Activated CD4-positive, alpha-beta T cell treated with anti-CD3 and anti-CD28 coated beads, Interleukin-2, amount 50 U/mL, for 4 hours (primary cell): ENCODE measurements at places on chromosomes 7 and 10.

- no peak for DNase-seq
These were observed 492 bp downstream of the COG5 start for GRCh38 chr7:107563081-107563774.

DNA sequence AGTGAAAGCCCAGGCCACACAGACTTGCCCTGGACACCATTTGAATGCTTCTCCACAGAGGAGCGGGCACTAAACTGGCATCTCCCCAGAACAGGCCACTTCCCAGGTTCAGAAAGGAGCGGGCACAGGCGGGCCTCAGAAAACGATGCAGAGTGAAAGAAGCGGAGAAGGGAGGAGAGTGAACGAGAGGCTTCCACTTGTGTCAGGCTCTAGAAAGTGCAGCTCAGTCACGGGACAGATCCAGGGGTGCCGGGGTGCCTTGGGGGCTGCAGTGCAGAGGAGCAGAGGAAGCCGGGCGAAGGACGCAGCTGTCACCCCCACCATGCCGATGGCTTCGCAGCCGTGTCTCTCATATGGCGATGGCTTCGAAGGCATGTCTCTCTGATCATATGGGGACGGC is 26.1 kb upstream of the PRKAR1B start:
- DNase-seq: no peak

- no peak for DNase-seq
These were observed 29.6 kb downstream of the MINDY4 start for GRCh38 chr7:30800785-30801252.

GRCh38 chr7:6035165-6035564 is 4.0 kb downstream of the ANKRD61 start:
- DNase-seq: no peak

DNA sequence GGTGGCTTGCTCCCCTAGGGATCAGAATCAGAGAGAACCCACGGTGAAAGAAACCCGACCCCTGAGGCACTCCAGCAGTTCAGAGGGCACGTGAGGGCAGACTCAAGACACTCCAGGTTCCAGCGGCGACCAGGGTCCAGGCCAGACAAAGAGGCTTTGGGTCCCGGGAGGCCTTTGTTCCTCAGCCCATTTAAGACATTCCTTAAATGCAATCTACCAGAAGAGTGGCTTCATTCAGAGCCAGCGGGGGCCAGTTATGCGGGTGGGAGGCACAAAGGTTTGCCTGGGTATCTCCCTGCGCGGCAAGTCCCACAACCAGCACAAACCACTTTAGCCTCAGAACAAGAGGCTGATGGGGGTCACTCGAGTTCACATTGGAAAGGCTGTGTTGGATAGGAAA is 53.6 kb downstream of the AFAP1L2 start:
- no peak for DNase-seq

- no peak for DNase-seq
These were observed 116.6 kb upstream of the SAMD8 start for GRCh38 chr10:74994854-74995253.

GRCh38 chr10:60877777-60878120 is 66.2 kb downstream of the RHOBTB1 start:
- DNase-seq: no peak

GRCh38 chr7:111029141-111029572 is 61.8 kb upstream of the LRRN3 start:
- no peak for DNase-seq

DNA sequence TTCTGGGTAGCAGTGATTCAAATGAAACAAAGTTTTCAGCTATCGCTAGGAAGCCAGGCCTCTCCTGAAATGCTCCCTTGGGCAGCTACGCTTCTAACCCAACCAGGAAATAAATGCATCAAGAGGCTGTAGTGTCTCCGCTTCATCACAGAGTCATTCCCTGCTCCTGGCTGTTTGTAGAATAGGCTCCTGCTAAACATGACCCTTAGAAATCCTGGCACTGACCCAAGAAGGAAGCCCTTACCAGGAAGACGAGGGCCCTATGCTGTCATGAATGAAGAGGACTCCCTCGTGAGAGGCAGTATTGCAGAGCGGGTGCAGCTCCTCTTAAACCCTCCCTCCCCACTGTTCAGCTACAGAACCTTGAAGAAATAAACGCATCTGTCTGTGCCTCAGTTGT is 48.3 kb downstream of the NOD1 start:
- DNase-seq: no peak

DNA sequence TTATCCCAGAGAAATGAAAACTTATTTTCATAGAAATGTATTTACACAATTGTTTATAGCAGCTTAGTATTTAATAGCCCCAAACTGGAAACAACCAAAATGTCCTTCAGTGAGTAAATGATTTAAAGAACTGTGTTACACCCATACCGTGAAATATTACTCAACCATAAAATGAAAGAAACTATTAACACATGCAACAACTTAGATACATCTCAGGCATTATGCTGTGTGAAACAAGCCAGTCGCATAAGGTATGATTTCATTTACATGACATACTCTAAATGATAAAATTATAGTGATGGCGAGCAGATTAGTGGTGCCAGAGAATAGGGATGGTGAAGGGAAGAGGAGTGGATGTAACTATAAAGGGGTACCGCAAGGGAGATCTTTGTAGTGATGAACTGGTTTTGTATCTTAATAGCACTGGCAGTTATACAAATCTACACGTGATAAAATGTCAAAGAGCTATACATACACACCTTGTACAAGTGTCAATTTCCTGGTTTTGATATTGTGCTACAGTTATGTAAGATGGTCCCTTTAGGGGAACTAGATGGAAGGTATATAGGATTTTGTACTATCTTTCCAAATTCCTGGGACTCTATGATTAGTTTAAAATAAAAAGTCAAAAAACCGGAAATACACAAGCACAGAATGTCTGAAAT is 40.5 kb downstream of the MACC1 start:
- DNase-seq: no peak

DNA sequence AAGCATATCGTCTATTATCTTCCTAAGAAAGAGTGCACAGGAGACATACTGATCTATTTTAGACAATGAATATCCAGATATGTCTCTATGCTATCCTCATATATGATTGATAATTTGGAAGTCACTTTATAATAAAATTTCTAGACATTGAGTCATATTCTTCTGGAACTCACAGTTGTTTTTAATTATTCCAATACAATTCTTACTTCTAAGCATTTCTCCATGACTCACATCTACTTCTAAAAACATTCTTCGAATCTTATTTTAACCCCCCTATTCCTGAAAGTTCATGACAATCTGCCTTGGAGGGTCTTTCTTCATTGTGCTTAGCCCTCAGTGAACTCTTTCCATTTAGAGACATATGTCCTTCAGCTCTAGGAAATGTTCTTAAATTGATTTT is 368.1 kb downstream of the MDFIC start:
- DNase-seq: no peak

DNA sequence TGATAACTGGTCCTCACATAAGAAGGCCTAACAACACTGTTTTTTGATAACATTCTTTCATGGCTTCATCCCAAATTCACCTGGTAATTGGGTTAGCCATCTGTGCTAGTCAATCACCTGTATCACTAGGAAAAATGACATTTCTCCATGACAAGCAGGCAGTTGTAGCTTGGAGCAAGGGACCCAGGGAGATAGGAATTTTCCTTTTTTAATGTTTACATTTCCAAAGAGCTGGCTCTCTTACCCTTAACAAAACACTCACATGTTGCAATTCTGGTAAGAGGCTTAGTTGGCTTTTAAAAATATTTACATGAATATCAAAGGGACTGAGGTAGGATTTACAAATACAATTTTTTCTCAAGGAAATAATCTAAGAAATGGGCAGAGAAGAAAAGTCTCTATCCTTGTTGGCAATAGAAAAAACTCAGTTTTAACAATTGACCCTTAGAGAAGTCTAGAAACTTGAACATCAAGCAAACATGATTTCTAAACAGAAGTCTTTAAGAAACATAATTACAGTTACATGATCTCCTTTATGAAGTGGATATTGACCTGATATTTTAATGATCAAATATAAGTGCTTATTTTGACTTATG is 16.1 kb upstream of the AKR1C1 start:
- DNase-seq: no peak

DNA sequence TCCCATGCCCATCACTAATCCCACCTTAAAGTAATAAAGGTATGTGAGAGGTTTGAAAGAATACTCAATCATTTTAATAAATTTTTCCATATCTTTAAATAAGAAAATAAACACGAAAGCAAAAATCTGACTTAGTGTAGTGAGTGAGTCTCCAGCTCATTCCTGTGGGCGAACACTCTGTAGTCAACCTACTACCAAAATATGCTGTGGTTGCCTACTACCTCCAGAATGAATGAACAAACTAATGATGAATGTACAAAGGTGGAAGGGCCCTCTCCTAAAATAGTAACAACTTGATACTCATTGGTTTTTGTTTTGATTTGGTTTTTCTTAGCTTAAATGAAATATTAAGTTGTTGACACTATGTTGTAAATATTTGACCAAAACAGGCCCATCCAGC is 195.5 kb upstream of the HPS1 start:
- no peak for DNase-seq

GRCh38 chr10:112790030-112790429 is 160.0 kb upstream of the TCF7L2 start:
- no peak for DNase-seq

GRCh38 chr7:1555046-1555812 is 776 bp downstream of the TMEM184A start:
- DNase-seq: no peak

DNA sequence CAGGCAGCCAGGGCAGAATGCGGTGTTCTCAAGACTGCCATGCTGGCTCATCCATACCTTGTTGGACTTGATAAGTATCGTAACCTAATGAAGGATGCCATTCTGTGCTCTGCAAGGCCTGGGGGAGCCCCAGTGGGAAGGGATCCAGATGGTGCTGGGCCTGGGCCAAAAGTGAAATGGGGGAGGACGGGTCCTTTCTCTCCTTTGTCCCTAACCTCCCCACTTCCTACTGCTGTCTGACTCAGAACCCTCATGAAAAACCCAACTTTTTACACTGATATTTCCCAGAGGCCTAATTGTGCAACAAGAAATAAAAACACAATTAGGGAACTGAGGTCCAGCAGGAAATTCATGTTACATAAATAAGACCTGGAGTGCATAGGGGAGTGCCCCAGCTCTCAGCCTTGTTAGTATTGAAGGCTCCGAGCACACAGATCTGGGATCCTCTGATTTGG is 193.7 kb upstream of the SVIL start:
- DNase-seq: no peak

DNA sequence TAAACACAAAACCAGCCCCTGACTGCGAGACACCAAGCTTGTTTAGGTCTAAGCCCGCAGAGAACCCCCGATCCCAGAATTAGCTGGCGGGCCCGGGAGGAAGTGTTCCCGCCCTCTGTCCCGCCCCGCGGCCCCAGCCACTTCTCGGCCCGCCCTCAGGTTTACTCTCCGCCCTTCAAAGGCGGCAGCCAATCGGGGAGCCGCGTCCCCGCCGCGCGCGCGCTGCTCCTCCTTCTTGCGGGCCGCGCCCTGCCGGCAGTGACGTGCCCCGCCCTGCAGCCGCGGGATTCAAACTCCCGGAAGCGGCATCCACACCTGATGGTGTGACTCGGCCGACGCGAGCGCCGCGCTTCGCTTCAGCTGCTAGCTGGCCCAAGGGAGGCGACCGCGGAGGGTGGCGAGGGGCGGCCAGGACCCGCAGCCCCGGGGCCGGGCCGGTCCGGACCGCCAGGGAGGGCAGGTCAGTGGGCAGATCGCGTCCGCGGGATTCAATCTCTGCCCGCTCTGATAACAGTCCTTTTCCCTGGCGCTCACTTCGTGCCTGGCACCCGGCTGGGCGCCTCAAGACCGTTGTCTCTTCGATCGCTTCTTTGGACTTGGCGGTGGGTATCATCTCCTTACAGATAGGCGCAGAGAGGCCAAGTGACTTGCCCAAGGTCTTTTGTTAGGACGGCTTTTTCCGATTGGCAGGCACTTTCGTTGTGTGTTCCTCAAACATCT is at the start of gene CEP55:
Gene CEP55, plus strand, starts transcription at position 291 of the 720 bp plus-strand sequence. CDS start 3,440 bp downstream, outside the sequence.
- peak; percentile 92 for DNase-seq

DNA sequence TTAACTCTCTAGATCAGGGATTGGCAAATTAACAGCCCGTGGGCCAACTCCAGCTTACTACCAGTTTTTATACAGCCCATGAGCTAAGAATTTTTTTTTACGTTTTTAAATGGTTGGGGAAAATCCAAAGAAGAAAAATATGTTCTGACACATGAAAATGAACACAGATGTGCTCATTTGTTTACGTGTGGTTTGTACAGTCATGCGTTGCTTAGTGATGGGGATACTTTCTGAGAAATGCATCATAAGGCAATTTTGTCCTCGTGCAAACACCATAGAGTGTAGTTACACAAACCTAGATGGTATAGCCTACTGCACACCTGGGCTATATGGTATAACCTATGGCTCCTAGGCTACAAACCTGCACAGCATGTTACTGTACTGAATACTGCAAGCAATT is 8.3 kb upstream of the SMKR1 start:
- no peak for DNase-seq

GRCh38 chr7:28037220-28038010 is 143.2 kb downstream of the JAZF1 start:
- no peak for DNase-seq

- no peak for DNase-seq
These were observed 81.3 kb downstream of the VWDE start for GRCh38 chr7:12322284-12322902.

DNA sequence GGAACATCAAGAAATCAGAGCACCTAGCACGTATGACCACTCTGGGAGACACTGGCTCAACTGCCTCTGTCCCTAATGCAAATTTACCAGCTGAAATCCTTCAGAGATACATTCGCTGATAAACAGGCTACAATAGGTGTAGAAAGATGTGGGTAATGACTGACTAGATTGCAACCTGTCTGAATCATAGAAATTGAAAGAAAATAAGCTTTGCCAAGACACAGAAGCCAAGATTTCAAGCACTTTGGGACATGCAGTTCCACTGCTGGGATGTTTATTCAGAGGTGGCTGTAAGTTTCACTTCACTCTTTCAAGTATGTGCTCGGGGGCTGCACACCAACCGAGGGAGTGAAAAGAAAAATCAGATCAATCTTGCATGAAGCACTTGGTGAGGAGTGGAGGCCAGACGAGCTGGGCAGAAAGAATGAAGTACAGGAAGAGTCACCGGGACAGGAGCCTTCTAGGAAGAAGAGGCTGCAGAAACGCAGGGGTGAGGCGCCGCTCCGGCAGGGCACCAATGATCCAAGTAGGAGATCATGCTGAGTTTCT is 276.7 kb downstream of the PARD3 start:
- DNase-seq: no peak

GRCh38 chr10:52778511-52779392 is 6.2 kb upstream of the MBL2 start:
- no peak for DNase-seq

- no peak for DNase-seq
These were observed 111.8 kb upstream of the ZNF32 start for GRCh38 chr10:43760514-43760913.

GRCh38 chr10:79490400-79491142 is 21.8 kb upstream of the EIF5AL1 start:
- DNase-seq: no peak

- DNase-seq: no peak
These were observed 553 bp downstream of the TSPAN15 start for GRCh38 chr10:69451784-69452251.

- no peak for DNase-seq
These were observed 255.0 kb downstream of the RPS24 start for GRCh38 chr10:78288663-78289062.

- DNase-seq: no peak
These were observed 102.4 kb downstream of the SEMA3A start for GRCh38 chr7:84092207-84092606.

- no peak for DNase-seq
These were observed 28.5 kb upstream of the CXCL12 start for GRCh38 chr10:44413416-44413815.
